ENCODE measurements at places on chromosomes 12 and 14.

DNA sequence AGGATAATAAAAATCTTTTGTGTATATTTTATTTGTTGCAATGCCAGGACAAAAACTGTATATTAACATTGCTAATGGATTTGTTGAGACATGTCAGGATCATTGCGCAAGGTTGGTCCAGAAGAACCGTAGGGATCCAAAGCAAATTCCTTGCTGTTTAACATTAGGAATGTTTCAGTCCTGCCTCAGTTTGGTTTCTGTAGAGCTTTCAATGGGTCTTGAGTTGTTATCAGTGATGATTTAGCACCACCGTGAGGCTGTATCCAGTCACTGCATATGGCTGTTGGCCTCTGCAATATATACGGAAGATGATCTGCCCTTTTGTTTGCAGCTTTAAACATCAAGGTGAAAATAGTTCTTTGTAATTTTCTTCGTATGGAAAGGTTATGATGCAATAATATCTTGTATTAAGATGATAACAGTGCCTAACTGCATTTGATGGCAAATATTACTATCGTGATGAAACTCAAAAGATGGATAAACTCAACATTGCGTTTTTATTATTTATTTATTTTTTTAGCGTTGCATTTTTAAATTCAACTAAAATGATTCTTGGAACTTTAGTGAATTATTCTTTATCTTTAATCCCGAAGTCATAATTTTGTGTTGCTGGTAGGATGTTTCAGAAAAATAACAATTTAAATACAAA is 231.2 kb downstream of the AKAP6 start:
- peak; percentile 33 for DNase-seq

DNA sequence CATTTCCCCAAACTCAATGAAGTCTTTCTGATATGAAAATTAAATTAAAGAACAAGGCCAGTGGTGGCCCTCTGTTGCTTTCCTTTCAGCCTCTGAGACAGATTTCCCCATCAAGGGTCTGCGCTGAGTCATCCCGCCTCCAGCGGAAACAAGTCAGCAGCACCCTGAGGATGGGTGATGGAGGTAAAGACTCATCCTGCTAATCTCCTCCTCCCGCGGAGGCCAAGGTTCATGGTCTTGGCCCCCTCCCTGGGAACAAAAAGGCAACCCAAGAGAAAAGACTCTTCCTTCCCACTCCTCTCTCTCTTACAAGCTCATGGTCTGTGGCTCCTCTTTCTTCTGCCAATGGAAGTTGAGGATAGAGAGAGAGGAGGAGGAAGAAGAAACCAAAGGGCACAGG is 9.0 kb upstream of the NUMB start:
- DNase-seq: no peak

GRCh38 chr14:58288106-58288792 is 10.1 kb upstream of the ARID4A start:
- no peak for DNase-seq

DNA sequence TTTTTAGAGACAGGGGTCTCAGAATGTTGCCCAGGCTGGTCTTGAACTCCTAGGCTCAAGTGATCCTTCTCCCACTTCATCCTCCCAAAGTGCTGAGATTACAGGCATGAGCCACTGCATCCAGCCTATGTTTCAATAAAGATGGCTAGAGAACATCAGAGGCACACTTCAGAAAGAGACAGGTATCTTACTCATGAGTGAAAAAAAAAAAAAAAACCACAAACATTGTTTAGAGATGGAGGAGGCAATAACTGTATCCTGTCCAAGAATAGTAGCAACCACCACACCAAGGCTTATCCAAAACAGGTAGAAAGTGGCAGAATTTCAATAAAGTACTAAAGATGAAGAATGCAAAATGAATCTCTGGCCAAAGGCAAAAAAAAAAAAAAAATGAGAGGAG is 30.3 kb downstream of the EEA1 start:
- DNase-seq: no peak

GRCh38 chr12:19451196-19451595 is 11.9 kb downstream of the AEBP2 start:
- DNase-seq: no peak

DNA sequence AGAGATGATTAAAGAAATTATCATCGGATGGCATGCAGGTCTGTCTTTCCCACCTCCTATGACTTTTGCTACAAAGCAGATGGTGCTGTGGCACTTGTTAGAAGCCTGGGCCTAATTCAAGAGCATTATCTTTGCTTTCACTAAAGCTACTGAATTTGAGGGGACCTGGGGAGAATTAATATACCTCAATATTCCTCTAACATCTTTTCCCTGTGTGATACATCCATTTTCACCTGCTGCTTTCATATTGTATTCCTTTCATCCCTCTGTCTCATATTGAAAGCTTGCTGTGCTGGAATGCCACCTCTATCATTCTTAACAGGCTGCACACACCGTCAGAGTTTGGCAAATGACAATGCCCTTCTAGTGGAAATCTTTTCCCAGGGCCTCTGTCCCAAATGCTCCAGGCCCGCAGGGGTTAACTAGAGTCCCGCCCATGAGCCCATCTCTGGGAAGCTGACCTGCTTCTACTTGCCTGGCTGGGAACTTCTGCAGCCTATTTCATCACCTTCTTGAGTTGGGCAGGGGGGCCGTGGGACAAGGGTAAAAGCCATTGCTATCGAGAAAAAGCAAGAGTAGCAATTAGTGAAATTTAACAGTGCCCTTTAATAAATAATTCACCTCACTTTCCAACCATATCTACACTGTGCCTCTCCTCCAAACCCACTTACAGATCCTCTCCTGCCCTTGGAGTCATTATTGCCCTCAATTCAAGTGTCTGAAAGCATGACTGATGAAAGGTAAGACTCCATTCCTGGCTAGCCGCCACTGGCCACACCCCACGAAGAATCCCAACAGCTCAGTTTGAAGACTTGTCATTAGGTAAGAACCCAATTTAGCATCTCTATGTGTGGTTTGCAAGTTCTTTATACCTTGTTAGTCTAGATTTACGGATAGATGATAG is 126.7 kb upstream of the BTG1 start:
- DNase-seq: no peak

DNA sequence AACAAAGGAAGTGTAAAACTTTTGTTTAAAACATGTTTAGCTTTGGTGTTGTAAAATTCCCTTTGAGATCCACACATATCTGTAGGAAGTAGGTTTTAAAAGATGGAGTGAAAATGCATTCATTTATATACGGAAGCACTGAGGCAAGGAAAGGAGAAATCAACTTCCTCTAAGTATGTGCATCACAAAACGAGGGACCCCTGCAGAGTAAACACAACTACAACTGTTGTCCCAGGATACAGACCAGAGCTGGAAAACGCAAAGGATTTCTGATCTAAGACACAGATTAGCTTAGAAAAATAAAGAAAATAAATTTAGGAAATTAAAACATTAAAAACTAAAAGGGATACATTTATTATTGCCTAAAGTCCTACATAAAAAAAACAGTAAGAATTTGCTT is 297.6 kb downstream of the MED13L start:
- DNase-seq: no peak

GRCh38 chr14:87434011-87434410 is 559.0 kb downstream of the GALC start:
- no peak for DNase-seq

DNA sequence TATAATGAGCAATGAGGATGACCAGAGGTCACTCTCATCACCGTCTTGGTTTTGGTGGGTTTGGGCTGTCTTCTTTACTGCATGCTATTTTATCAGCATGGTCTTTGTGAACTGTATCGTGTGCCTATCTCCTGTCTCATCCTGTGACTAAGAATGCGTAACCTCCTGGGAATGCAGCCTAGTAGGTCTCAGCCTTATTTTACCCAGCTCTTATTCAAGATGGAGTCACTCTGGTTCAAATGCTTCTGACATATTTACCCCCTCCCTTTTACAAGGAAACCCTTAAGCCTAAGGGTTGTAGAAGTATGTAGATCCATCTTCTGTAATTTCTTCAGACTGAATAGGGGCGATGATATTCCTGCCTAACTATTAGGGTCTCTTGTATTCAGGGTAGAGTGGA is 8.4 kb downstream of the IFI27L1 start:
- no peak for DNase-seq

- no peak for DNase-seq
Measured at GRCh38 chr12:40331886-40332285, 107.1 kb downstream of the LRRK2 start.

DNA sequence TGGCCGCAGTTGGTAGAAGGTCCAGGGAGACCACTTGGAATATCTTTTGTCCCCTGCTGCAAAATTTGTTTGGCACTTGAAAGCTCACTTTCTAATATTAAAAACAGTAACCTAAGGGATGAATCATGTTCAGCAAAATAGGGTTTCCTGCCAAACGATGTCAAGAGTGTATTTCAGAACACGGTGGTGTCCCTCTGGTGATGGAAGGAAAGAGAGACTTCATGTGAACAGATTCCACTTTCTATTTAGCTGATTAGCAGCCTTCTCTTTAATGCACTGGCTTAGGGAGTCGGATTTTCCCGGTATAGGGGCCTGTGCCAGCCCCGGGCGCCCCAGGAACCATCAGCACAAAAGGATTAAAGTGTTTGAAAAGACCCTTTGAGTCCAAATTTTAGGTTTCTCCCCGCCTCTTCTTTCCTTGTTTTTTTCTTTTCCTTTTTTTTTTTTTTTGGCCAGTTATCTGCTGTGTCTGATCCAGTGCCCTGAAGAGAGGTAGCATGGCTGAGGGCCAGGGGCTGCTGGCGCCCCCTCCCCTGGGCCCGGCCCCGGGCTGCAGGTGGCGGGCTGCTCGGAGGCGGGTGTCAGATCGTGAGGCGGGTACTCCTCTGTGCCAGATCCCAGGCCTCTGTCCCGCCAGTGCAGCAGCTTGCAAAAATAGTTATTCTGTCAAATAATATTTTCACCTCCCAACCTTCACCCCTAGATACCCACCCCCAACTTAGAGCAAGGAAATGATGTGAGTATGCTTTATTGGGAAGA is 88.3 kb downstream of the TESC start:
- DNase-seq: no peak

DNA sequence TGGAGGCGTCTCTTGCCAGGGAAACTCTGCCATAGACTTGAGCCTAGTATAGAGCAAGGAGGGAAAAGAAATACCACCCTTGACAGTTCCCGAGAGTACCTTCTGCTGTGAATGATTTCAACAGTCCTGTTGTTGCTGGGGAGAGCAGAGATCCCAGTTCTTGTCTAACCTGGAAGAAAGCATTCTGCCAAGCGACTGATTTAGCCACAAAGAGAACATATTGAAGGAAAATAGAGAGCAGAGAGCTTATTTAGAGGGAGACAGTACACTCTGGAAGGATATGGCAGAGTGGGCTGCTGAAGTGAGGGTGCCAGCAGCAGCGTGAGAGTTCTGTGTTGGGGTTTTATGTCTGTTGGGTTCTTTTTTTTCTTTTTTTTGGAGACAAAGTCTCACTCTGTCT is 966.9 kb upstream of the TMEM132C start:
- DNase-seq: no peak

DNA sequence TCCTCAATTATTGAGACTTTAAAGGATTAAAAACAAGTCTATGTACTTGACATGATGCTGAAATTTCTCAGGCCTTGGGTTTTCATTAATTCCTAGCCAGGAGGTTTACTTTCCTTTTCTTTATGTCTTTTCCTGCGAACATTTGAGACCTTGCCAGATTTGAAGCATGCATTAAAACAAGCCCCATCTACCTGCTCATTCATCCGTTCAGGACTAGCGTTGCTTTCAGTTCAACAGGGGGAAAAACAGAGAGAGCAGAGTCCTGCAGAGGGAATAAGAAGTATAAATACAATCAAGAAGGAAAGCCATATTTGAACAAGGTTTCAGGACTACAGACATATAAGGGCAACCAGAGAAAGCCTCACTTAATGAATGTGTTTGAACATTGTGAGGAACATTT is 542.4 kb downstream of the DIO2 start:
- no peak for DNase-seq

GRCh38 chr12:122318607-122319605 is 52.6 kb upstream of the VPS33A start:
- no peak for DNase-seq

GRCh38 chr12:63994704-63995103 is 150.2 kb downstream of the SRGAP1 start:
- DNase-seq: no peak

DNA sequence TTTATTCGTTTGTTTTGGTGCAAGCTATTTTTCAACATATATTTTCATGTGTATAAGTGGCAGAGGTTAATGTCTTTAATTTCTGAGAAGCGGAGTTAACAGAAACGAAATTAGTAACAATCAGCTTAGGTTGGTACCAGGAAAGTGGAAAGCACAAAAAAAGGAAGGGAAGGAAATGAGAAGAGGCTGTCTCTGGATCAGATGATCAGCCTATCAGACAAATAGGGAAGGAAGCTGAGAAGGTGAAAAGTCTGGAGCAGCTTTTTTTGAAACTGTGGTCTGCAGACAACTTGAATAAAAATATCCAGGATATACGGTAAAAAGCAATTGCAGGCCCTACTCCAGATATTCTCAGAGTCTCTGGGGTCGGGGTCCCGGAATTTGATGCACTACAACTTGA is 265.0 kb downstream of the SSPN start:
- DNase-seq: no peak

GRCh38 chr12:11748903-11749302 is 99.4 kb downstream of the ETV6 start:
- DNase-seq: no peak

DNA sequence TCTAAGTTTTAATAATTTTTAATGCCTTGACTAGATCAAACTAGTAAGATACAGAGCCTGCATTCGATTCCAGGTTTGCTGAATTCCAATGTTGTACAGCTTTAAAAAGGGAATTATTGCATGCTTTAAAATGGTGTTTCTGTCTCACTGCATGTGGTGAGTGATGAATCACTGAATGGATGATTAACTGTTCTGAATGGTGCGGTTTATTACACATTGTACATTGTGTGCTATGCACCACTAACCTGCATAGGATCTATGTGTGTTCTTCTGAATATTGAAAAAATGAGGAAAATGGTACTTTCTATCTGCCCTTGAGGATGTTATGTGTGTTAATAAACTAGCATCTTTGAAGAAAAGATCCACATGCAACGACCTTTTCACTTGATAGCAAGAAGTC is 231.7 kb downstream of the NRXN3 start:
- DNase-seq: no peak

- no peak for DNase-seq
Measured at GRCh38 chr12:38823738-38824137, 81.7 kb downstream of the CPNE8 start.

GRCh38 chr12:117202033-117202432 is 11.8 kb upstream of the FBXO21 start:
- DNase-seq: no peak

DNA sequence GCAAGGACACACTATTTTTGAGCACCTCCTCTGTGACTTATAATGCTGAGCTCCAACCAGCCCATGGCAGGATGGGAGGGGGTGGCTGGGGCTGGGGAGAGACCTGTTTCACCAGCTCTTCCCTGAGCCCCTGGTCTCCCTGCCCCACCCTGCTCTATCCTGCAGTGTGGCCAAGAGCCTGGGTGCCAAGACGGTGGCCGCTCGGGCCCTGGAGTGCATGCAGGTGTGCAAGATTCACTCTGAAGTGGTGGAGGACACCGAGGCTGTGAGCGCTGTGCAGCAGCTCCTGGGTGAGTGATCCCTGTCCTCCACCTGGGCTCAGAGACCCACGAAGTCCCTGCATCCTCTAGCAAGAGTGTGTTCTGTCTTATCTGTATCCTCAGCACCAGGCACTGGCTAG is 14.4 kb downstream of the SDSL start:
- DNase-seq: no peak

GRCh38 chr14:75368333-75368732 is 59.5 kb upstream of the JDP2 start:
- DNase-seq: no peak
